ENCODE measurements at places on chromosomes 7 and 10. TPM values are rescaled to one million over a fixed set of nuclear protein-coding genes. Genes with fewer than 3 reads are reported as not detected.

Gene PTPRE
- 68.1 TPM for total RNA-seq

Gene ZNF277
- 20.6 TPM for total RNA-seq

Gene GRM8
- not detected for total RNA-seq

Gene CYP26A1
- not detected for total RNA-seq

Gene KCNIP2
- 4.4 TPM for total RNA-seq

Gene LIPN
- 2.3 TPM for total RNA-seq

Gene CYP2E1
- 1.2 TPM for total RNA-seq

Gene FKBP14
- total RNA-seq = 9.4 TPM

Gene GPR15LG
- not detected for total RNA-seq

Gene ODAD2
- total RNA-seq = 0.72 TPM

Gene ANK3
- total RNA-seq = 75.7 TPM

Gene PODXL
- total RNA-seq = 18.6 TPM

Gene GDF2
- not detected for total RNA-seq

Gene WEE2
- not detected for total RNA-seq

Gene OLAH
- total RNA-seq = 3.4 TPM

Gene TYW1B
- total RNA-seq = 4.0 TPM

Gene OPN1SW
- total RNA-seq = not detected

Gene SPDYE11
- total RNA-seq = not detected

Gene TAS2R4
- total RNA-seq = 3.6 TPM

Gene ARPC1A
- 81.7 TPM for total RNA-seq

Gene PLCE1
- total RNA-seq = 14.4 TPM

Gene ATG9B
- 3.1 TPM for total RNA-seq

Gene HOXA5
- total RNA-seq = 7.3 TPM

Gene CPA2
- total RNA-seq = 0.84 TPM

Gene ELN
- total RNA-seq = 43.3 TPM

Gene LRRC4
- 15.4 TPM for total RNA-seq

Gene AKR1C3
- total RNA-seq = 0.85 TPM

Data from spleen (tissue), 13 donors.